Activated CD8-positive, alpha-beta memory T cell treated with anti-CD3 and anti-CD28 coated beads for 1 hour (primary cell): ENCODE measurements at places on chromosomes 6 and 20.

- no peak for DNase-seq
These were observed 9.9 kb downstream of the HAO1 start for GRCh38 chr20:7930343-7930742.

- DNase-seq, result no peak
These were observed 113.8 kb upstream of the ARMC2 start for GRCh38 chr6:108734271-108734922.

DNA sequence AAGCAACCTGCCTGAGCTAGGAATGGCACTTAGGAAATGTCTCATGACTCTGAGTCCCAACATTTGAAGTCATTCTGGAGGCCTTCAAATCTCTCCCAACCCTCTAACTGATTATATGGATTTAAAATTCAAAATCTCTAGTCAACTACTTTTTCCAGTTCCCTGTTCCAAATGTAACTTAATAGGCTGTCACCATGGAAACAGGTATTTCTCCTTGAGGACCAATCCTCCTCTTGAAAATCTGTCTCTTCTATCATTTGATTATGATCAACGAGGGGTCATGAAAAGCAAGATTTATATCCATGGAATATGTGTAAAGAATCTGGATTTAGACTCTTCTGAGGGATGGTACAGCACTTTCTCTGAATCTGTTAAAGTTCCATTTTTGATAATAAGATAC, 127.3 kb upstream of the DTNBP1 start:
- no peak for DNase-seq

GRCh38 chr6:75428204-75428603, 65.4 kb downstream of the FILIP1 start:
- no peak for DNase-seq

DNA sequence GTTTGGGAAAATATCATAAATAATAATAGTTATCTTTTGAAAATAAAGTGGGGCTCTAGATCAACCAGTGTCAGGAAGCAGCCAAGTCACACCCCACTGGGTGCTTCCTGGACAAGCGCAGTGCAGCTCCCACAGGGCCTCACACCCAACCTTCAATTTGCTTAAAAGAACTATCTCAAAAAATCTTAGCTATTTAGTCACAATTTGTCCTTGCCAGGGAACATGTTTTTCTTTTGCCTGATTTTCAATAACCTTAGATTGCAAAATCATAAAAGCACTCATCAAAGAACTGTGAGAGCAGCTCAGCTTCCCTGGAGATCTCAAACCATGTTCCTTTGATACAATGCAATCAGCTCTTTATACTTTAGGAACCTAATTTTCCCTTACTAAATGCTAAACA, 1.6 kb upstream of the NCOA7 start:
- no peak for DNase-seq

GRCh38 chr6:65633501-65633900, 73.5 kb downstream of the EYS start:
- no peak for DNase-seq

DNA sequence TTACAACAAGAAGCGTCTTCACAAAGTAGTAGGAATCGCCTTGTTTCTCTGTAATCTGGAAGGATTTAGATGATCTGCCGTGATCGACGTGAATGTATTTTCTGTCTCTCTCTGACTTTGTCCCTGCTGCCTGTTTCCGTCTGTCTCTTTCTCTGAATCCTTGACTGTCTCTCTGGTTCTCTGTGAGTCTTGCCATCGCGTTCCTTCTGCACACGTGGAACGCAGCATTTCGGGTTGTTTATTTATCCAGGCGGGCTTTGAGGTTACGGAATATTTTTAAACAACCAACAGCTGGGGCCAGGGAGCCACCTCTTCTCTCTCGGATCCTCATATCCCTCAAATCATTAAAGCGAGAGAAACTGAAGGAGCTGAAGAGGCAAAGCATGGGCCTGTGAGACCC, 215.9 kb downstream of the ZDHHC14 start:
- no peak for DNase-seq

- DNase-seq, result no peak
These were observed 32.3 kb downstream of the CNKSR3 start for GRCh38 chr6:154478021-154478700.

DNA sequence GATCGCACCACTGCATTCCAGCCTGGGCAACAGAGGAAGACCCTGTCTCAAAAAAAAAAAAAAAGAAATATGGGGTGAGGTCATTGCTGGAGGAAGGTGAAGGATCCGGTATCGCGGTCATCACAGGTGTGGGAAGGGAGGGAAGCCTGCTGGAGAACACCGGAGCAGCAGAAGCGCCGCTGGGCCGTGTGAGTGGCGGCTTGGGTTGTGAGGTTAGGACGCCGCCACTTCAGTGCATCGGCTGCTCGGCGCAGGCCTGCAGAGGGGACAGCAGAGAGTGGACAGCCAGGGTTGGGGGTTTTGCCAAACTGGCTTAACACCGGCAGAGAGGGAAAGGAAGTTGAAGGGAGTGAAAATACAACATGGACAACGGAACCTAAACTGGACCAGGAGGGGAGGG, 5.4 kb downstream of the TLDC2 start:
- DNase-seq, result no peak

GRCh38 chr6:14174996-14175395, 57.4 kb downstream of the CD83 start:
- no peak for DNase-seq

GRCh38 chr6:76790045-76790796, 673.1 kb downstream of the HTR1B start:
- no peak for DNase-seq

- no peak for DNase-seq
These were observed 150.7 kb downstream of the DLL1 start for GRCh38 chr6:170140129-170140528.

- no peak for DNase-seq
These were observed 102.2 kb upstream of the SASH1 start for GRCh38 chr6:148240461-148240840.

DNA sequence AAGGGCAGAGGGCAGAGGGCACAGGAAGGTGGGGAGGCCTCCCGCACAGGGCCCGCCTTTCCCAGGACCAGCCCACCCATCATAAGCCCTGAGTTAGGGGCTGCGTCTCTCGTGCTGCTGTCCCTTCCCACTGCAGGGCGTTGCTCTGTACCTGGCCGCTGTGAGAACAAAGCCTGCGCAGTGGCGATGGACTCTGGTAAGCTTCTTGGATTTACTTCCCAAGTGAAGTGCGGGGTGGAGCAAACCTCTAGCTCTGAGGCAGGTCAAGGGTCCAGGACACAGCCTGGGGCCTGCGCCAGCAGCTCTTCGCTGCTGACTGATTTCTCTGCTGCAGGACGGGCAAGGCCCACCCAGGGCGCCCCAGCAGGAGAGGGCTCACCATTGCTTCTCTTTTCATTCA, 23.9 kb downstream of the INSM1 start:
- no peak for DNase-seq

DNA sequence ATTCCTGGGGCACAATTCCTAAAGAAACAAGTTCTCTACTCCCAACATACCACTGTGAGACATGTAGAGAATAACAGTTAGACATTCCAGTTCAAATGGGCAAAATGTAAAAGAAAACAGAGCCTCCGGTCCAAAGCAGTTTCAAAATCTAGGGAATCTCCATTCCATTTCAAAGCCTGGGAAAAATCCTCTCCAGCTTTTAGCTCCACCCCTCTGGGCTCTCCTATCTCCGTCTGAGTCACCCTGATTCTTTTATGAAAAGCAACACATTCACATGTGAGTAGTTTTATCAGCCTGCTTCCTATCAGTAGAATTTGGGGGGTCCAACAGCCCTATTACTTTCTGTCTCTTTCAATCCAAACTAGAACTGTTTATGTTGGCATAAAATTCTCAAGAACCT, 3.7 kb downstream of the CSNK2A1 start:
- DNase-seq, result no peak

DNA sequence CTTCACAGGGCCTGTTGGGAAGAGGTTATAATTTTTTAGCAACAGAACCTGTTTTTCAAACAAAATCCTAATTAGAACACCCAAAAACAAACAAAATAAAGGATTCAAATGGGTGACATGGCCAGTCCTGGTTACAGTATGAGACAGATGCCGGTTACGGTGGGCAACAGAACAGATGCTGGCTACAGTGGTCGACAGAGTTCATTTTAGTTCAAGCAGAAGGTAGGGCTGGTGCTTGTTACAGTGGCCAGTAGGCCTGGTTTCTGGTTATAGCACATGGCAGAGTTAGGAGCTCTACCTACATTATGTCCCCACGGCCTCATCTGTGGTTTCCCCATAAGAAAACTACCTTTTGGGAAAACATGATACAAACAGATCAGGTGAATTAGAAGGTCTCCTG, 327.7 kb downstream of the LAMA2 start:
- DNase-seq, result no peak

- no peak for DNase-seq
These were observed 22.2 kb upstream of the CCN5 start for GRCh38 chr20:44692932-44693480.

GRCh38 chr20:33910056-33910455, 83.7 kb upstream of the RALY start:
- no peak for DNase-seq

GRCh38 chr6:149235130-149235561, 82.4 kb upstream of the TAB2 start:
- DNase-seq, result no peak

DNA sequence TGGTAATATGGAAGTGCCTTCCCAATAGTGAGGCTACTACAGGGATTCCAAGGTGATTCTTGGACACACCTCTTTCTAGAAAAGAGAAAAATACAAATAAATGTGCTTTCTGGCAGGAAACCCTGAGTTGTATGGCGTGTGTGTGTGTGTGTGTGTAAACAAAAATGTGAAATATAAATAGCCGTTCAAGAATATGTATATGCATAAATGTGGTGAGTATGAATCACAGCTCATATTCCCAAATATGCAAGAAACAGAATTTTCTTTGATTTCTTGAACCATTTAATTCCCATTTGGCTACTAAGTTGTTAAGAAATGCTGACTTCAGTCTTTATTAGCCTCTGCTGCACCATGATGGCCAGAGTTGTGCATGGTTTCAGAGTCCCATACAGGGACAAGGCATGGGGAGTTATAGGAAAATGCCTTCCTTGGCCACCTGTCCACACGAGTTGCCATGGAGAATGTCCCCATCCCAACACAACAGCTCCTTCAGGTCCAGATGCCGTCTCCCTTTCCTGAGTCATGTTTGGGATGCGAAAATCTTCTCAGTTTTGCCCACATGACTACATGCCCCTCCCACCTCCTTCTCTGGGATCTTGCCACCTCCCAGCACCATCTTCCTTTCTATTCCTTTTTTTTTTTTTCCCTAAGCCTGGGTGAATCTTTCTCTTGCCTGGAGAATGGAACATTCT, 312.4 kb upstream of the ECI2 start:
- no peak for DNase-seq

DNA sequence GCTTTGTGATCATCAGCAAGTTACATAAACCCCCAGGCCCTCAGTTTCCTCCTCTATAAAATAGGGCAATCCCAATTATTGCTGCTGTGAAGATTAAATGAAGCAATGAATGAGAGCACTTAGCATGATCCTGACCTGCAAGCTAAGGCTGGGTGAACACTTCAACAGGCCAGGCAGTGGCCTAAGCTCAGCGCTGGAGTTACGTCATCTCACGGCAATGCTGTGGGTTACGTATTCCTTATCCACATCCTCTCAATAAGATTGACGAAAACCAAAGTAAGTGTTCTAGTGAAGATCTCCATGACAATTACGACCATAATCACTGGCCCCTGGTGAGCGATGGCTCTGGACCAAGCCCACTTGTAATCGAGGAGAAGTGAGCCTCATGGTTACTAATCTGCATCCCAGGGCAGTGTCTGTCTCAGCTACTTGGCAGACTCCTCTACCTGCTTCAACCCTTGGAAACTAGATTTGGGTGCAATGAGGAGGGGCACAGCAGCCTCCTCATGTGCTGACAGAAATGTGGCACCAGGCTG, 274.1 kb upstream of the ARID1B start:
- no peak for DNase-seq

DNA sequence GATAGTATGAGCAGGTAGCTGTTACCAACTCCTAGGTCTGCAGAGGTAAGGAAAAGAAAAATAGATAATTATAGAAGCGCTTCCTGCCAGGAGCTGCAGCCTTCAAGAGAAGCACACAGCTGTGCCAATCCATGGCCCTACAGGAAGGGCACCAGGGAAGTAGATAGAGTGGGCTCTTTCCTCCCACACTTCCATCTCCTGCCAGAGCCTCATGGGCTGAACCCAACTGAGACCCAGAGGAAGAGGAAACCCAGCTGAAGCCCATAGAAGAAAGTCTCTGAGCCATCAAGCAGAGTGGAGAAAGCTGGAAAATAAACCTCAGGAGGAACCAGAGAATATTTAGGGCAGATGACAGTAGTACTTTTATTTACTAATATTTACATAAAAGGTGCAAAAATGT, 146.7 kb upstream of the ATXN1 start:
- DNase-seq, result no peak
